CD4-positive, alpha-beta T cell treated with Interleukin-15 for 4 hours (primary cell): ENCODE measurements at places on chromosomes 2 and 18.

GRCh38 chr18:48342125-48342524 is 67.1 kb downstream of the ZBTB7C start:
- no peak for DNase-seq

DNA sequence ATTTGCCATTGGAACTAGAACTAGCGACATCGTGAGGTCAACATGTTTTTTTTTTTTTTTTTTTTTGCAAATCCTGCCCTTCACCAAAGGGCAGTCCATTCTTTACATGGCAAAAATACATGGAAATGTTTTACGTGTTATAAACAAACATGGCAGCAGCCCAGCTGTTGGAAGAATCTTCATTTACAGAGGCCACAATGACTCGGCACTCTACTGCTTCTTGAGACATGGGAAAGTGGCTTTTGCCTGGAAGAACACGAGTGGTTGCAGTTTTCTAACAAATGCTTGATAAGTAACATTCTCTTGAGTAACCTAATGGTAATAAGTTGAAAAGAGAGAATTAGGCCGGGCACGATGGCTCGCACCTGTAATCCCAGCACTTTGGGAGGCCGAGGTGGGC is 22.8 kb upstream of the POLR1B start:
- no peak for DNase-seq

- DNase-seq, result no peak
These were observed 8.7 kb upstream of the AAK1 start for GRCh38 chr2:69652206-69652605.

DNA sequence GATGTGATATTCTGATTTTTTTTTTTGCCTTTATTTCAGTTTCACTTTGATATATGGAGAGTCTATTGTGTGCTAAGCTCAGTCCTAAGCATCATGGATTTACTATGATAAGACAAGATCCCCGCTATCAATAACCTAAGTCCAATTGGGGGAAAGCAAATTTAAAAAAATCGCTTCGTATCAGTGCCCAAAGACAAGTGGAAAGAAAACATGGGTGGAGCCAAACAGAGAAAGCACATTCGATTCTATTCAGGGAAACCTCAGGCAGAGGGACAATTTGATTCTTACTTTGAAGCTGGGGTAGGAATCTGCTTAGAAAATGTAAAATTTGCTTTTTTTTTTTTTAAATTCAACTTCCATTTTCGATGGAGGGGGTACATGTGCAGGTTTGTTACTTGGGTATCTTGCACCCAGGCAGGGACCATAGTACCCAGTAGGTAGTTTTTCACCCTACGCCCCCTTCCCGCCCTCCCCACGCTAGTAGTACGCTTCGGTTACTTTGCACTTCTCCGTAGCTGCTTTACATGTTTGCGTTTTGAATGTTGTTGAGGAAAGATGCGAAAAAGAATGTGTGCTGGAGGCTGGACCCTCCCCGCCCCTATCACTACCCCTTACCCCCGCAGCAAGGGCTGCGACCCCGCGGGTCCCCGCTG is 12.4 kb downstream of the KIF5C start:
- no peak for DNase-seq

GRCh38 chr2:33077844-33078243 is 131.1 kb downstream of the LTBP1 start:
- no peak for DNase-seq

- no peak for DNase-seq
These were observed 50.2 kb upstream of the LRP1B start for GRCh38 chr2:142180820-142181533.

GRCh38 chr2:155215037-155215707 is 516.7 kb downstream of the KCNJ3 start:
- no peak for DNase-seq

- DNase-seq, result no peak
These were observed 1602.7 kb upstream of the SLC39A10 start for GRCh38 chr2:194054313-194054712.

DNA sequence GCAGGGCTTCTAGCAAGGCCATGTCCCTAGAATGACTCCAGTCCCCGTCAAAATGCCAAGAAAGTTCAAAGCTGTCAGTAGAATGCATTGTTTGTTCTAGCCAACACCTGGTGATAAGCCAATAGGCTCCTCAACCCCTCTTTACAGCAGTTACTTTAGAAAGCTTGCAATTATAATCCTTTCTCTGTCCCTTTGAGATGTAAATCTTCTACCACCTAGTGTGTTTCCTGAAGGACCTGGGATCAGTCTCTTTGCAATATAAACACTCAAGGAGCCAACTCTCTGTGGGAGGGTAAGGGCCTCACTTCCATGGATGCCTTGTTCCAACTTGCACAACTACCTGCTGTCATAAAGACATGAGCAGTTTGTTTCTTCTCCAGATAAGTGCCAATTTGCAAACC is 301.8 kb downstream of the NBAS start:
- DNase-seq, result no peak
